ENCODE measurements at places on chromosomes 16 and 17.

DNA sequence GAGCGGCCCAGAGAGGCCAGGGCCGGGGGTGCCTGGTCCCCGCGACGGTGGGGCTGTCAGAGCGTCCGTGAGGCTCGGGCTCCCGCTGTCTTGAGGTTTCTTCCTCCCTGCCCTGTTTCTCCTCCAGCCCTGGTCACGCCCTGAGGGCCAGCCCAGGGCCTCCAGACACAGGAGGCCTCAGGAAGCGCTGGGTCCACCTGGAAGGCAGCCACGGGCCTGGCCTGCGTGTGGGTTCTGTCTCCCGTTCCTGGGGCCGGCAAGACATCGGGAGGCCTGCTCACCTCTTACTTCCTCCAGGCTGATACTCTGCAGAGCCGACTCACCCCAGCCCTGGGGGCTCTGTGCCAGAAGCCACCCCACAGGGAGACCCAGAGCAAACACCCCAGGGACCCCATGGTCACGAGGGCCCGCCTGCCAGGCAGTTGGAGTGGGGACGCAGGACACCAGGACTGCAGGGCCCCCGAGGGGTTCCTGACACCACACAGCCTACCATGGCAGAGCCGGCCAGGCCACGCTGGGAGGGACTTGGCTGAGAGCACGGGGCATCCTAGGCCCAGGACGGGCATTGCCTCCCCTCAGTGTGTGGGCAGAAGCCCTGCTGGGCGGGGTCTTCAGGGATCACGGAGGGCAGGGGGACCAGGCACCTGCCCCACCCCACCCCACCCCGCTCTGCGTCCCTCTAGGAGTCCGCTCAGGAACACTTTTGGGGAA lies 18.9 kb upstream of the CACNA1H start:
- ATAC-seq: no peak

- peak; percentile 67 for ATAC-seq
Measured at GRCh38 chr16:4664538-4665418, 28.6 kb upstream of the NUDT16L1 start.

DNA sequence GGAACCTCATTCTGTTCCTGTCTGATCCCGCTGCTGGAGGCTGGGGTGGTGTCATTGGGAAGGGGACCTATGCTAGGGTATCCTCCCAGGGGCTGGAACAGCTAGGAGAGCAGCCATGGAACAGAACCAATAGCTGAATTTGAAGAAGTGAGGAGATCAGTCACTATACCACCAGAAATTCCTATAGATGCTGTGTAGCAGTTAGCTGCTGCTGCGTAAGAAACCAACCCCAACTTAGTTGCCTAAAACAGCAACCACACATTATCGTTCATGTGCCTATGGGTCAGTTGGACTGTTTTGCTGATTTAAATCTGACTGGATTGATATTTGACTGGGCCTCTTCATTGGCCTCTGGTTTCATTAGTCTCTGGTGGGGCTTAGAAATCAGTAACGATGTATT lies 20.4 kb upstream of the SYT17 start:
- ATAC-seq: no peak

- no peak for ATAC-seq
Measured at GRCh38 chr17:72267601-72268000, 146.8 kb downstream of the SOX9 start.

DNA sequence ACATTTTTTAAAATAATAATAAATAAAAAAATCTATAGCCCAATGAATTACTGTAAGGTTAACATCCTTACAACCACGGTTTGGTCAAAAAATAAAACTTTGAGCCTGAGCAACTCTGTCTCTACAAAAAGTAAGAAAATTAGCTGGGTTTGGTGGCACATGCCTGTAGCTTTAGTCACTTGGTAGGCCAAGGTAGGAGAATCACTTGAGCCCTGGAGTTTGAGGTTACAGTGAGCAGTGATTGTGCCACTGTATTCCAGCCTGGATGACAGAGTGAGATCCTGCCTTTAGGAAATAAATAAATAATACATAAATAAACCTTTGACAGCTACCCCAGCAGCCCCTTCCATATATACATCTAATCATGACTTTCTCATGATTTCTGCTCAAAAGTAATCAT lies 26.9 kb upstream of the PHAF1 start:
- ATAC-seq: no peak

DNA sequence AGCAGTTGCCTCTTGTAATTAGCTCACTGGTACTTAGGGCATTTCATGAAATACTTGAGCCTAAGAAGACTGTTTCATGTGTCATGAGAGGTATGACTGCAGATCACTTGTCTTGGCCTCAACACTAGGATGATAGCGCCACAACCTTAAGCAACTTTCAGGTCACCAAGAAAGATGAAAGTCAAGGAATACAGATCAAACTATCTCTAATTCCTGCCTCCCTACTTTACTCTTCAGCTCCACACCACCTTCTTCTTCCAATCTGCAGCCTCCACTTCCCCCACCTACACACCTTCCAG lies 28.0 kb downstream of the GNA13 start:
- ATAC-seq: no peak

- no peak for ATAC-seq
Measured at GRCh38 chr17:74748279-74748528, 224 bp upstream of the NHERF1 start.

- no peak for ATAC-seq
Measured at GRCh38 chr16:58299757-58300349, 5.0 kb upstream of the PRSS54 start.

DNA sequence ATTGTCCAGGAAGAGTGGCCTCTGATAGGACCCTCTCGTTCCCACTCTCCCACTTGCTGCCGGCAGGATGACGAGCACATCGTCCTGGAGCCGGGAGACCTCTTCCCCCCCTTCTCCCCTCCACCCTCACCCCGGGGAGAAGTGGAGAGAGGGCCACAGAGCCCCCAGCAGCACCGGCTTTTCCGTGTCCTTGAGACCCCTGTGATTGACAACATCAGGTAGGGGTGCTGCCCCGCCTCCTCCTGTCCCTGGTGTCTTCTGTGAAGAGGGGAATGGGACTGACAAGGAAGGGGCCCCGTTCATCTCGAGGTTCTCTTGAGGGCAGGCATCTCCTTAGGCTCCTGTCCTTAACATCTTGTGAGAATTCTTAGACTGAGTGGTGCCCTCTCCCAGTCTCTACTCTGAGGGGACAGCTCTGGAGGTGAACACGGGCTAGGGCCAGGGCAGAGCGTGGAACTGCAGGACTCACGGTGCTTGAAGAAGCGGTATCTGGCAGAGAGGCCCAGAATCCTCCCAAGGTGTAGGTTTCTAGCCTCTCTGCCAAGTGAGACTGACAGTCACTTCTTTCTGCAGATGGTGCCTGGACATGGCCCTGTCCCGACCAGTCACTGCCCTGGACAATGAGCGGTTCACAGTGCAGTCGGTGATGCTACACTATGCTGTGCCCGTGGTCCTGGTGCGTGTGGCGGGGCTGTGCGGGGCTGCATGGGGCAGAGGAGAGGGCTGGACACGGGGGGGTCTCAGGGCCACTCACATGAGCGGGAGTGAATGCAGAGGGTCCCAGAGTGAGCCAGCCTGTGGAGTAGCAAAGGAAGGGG lies 26.4 kb downstream of the CASKIN2 start:
- ATAC-seq: no peak

GRCh38 chr17:31931756-31932155 lies 5.1 kb upstream of the SUZ12 start:
- no peak for ATAC-seq

DNA sequence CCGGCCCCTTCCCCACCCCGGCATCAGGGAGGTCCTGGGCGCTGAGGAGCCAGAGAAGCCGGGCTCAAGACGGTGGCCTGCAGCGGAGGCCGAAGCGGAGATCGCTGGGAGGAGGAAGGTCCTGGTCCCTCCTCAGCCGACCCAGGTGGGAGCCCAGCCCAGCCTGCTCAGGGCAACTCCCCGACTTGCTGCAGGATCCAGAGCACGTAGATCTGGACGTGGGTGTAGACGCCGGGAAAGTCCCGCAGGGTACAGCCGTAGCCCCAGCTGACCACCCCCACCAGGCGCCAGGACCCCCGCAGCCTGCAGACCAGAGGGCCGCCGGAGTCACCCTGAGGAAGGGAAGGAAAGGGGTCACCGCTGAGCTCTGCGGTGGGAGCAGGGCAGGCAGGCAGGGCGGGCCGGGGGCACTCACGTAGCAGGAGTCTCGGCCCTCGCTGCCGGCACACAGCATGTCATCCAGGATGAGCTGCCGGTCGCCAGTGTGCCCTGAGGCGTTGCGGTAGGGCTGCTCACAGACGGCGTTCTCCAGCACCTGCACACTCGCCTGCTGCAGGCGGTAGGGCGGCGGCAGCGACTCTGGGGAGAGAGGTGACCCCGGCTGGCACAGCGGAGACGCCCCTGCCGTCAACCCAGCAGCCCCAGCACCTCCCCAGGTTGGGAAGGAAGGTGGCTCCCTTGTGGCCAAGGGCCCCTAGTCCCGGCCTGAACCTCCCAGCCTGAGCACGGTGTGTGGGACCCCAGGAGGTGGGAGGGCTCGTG lies 5.4 kb downstream of the TPSD1 start:
- no peak for ATAC-seq

- peak; percentile 52 for ATAC-seq
Measured at GRCh38 chr17:45311760-45312476, 4.9 kb downstream of the MAP3K14 start.

DNA sequence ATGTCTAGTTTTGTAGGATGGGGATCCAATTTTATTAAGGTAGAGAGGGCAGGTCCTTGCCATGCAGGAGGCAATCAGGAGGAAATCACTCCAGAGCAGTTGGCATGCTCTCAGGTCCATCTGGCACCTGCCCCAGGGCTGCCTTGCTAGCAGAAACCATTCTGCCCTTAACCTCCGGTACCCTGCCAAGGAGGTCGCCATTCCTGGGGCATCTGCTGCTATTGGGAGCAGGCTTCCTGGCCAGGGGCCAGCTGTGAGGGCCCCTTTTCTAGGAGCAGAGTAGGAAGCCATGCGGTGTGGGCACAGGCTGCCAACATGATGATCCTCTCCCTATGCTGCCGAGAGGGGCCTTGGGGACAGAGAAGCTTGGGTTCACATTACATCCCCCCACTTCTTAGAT lies 47.6 kb upstream of the MGAT5B start:
- no peak for ATAC-seq

DNA sequence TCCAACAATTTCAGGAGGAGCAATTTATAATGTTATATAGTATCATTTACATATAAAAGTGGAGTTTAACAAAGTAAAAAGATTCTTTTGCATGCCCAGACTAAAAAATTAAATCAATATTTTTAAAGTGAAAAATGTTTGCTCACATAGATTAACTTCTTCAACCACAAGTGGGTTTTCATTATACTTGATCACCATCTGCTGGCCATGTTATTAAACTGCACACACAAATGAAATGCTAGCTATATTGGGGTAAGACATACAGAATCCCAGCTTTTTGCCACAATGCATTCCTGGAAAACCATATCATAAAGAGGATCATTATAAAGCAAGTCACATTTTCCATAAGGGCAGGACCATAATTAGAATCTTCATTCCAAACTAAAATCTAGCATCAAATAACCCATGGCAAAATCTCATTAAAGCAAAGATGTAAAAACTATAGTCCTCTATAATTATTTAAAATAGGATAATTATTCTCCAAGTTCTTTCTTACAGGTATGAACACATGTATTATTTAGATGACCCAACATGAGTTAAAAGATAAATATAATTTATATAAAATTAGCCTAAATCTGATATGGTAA lies 26.3 kb downstream of the CEP112 start:
- ATAC-seq: no peak

DNA sequence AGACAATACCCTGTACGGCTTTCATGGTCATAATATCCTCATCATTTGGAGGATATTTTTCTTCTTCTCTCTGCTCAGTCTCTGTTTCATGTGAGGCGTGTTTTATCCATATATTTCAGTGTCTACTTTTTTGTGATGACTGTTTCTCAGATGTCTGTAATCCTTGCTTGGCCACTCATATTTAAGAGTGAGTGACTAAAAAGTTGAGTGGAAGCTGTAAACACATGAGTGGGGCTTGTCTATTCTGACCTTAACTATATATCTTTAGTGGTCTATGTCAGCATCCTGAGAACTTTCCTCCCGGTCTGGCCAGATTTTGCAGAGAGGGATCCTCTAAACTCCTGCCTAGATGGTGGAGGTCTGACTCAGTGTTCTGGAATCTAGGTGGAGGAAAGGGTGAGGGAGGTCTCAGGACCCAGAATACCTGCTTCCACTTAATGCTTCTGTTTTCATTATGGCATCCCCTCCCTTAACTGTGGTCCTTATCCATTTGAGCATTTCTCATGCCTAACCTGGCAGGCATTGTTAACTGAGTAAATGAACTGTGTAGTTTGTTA lies 6.0 kb downstream of the DDX19B start:
- ATAC-seq: no peak

GRCh38 chr17:74219576-74220133 lies 6.3 kb downstream of the TTYH2 start:
- no peak for ATAC-seq

DNA sequence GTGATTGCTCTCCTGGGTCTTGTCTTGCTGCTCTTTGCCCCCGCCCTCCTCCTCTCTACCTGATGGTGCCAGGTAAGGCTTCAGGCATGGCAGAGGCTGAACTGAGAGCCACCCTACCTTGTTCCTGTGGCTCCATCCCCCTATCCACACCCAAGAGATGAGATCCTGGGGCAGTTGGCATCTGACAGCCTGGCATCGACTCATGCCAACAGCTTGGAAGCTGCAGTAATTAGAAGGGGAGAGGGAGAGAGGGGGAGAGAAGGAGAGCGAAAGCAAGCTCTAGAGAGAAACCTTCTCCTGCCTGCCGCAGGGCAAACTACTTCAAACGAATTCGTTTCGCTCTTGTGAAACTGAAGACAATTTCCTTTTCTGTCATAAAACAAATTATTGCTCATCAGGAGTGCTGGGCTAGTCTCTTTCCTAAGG lies 13.8 kb upstream of the SP6 start:
- no peak for ATAC-seq

DNA sequence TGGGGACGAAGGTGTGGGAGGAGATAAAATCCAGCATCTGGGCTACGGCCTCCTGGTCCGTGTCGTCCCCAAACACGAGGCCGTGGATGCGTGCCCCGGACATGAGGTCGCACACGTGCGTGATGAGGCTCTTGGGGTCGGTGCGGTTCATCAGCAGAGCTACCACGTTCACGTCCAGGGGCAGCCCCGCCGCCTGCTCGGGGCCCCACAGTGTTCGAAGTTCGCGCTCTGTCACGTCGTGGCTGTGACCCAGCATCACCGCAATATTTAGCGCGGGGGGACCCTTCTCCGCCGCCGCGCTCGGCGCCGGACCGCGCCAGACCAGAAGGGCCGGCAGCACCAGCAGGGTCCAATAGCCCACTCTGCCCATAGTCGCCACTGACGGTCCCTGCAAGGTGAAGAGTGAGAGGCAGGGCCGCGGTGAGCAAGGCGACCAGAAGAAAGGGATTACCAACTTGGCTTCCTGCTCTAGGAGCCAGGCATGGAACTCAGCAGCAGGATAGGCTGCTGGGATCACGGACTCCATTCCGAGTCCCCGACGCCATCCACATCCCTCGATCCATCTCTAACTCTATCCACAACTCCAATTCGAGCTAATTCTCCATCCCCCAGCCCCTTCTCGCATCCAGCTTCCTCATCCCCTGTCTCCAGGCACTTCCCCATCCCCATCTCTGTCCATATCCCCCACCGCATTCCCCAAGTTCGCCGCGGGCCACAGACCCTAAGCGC lies 2.0 kb downstream of the GRIN2A start:
- ATAC-seq: no peak

GRCh38 chr17:77466596-77467223 lies 325.9 kb downstream of the SEC14L1 start:
- no peak for ATAC-seq
